ENCODE measurements at places on chromosomes 1 and 21. TPM values are rescaled to one million over a fixed set of nuclear protein-coding genes. Genes with fewer than 3 reads are reported as not detected.

- peaks cover 23% of the 10 kb centered on the region for H3K4me1 ChIP-seq
These were observed 15.6 kb upstream of the NCMAP start for GRCh38 chr1:24540051-24540905.

- no peaks in the 10 kb centered on the region for H3K4me1 ChIP-seq
- H3K4me3 ChIP-seq: no peak overlapping the region
- H3K36me3 ChIP-seq: 0 out of 2 replicates have a peak, but pooled peaks cover 2% of the 10 kb centered on the region
- no peak overlapping the region for H3K27ac ChIP-seq
These were observed 15.2 kb downstream of the PTPRF start for GRCh38 chr1:43545695-43546387.

BARHL2 gene
- not detected for total RNA-seq

AADACL4 gene
- not detected for total RNA-seq

ADAMTS5 gene
- total RNA-seq: 1.1 TPM

DNA sequence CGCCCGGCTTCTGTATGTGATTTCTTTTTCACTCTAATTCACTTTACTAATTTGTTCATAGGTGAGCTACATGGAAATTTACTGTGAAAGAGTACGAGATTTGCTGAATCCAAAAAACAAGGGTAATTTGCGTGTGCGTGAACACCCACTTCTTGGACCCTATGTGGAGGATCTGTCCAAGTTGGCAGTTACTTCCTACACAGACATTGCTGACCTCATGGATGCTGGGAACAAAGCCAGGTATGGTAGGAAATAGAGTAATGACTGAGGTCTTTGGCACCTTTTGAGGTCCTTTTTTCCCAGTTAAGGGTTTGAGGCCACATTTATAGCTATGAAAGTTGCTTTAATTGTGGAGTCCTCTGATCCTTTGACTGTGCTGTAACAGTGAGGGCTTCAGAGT is 56.9 kb downstream of the KIF1B start:
- H3K4me3 ChIP-seq: no peak overlapping the region
- H3K27ac ChIP-seq: no peak overlapping the region
- H3K4me1 ChIP-seq: no peaks in the 10 kb centered on the region
- H3K27me3 ChIP-seq: no peaks in the 10 kb centered on the region
- no peak for DNase-seq
- peaks cover 60% of the 10 kb centered on the region for H3K36me3 ChIP-seq

- peaks cover 12% of the 10 kb centered on the region for H3K4me1 ChIP-seq
- H3K27me3 ChIP-seq: no peaks in the 10 kb centered on the region
- DNase-seq: no peak
- H3K36me3 ChIP-seq: peaks cover 46% of the 10 kb centered on the region
- no peak within 1 kb of the TSS for H3K4me3 ChIP-seq
- H3K27ac ChIP-seq: no peak within 1 kb of the TSS
These were observed at the start of gene TAS1R3 for GRCh38 chr1:1331068-1331965. Gene TAS1R3, plus strand, starts transcription at chr1:1331280. Its CDS starts 66 bp downstream, at chr1:1331346.

RAP1GAP gene
- total RNA-seq: 0.03 TPM

DNA sequence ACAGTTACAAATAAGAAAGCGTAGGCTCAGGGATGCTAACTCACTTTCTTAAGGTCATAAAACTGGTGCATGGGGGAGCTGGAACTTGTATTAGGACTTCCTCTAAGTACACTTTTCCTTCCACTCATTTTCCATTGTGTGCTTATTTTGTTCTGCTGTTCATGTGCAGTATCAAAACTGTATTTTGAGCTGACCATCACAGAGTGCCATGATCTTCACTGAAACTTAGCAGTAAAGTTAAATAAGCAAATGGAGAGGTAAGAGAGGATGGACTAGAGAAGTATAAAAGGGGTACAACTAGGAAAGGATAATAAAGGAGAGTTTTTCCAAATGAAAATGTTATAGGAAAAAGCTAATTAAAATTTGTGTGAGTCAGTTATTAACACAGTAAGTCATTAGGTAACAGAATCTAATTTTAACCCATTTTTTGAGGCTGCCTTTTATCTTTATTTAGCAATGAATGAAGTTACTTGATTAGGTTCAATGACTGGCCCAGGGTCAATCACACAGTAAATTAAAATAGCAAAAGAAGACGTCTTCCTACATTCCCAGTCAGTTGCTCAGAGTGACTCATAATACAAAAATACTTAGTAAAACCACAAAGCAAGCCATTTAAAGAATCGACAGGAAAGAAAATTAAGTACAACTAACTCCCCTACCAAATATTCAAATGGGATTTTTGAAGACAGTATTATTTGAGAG is 165.8 kb upstream of the C1orf105 start:
- peak overlapping the region; percentile 86 for H3K27ac ChIP-seq
- no peaks in the 10 kb centered on the region for H3K27me3 ChIP-seq
- DNase-seq: no peak
- no peaks in the 10 kb centered on the region for H3K36me3 ChIP-seq
- no peak overlapping the region for H3K4me3 ChIP-seq

Data from SJSA1 (cell line).